ENCODE measurements at places on chromosomes 13 and 19. TPM values are rescaled to one million over a fixed set of nuclear protein-coding genes. Genes with fewer than 3 reads are reported as not detected.

- peaks cover 8% of the 10 kb centered on the region for H3K36me3 ChIP-seq
- H3K27me3 ChIP-seq = no peaks in the 10 kb centered on the region
- peaks cover 12% of the 10 kb centered on the region for H3K4me1 ChIP-seq
- DNase-seq = no peak
- no peak overlapping the region for H3K27ac ChIP-seq
Measured at GRCh38 chr13:98939660-98940191, 38.1 kb downstream of the DOCK9 start.

DNA sequence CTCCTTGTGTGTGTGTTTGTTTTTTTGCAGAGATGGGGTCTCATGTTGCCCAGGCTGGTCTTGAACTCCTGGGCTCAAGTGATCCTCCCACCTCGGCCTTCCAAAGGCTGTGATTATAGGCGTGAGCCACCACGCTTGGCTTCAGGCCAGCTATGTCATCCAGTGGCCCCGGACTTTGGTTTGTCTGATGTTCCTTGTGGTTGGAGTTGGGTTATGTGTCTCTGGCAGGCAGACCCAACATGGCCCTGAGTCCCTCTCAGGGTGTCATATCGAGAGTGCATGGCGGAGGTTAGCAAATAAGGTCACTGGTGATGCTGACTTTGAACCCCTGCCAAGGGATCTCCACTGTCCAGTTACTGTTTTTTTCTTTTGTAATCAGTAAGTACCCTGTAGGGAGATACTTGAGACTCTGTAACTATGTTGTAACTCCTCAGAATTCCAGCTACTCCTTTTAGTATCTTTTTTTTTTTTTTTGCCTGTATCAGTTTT lies 37.3 kb downstream of the SMARCA4 start:
- H3K4me1 ChIP-seq = no peaks in the 10 kb centered on the region
- no peak overlapping the region for H3K27ac ChIP-seq
- peaks cover 27% of the 10 kb centered on the region for H3K36me3 ChIP-seq
- no peak overlapping the region for H3K4me3 ChIP-seq
- H3K27me3 ChIP-seq = no peaks in the 10 kb centered on the region
- DNase-seq = no peak

DNA sequence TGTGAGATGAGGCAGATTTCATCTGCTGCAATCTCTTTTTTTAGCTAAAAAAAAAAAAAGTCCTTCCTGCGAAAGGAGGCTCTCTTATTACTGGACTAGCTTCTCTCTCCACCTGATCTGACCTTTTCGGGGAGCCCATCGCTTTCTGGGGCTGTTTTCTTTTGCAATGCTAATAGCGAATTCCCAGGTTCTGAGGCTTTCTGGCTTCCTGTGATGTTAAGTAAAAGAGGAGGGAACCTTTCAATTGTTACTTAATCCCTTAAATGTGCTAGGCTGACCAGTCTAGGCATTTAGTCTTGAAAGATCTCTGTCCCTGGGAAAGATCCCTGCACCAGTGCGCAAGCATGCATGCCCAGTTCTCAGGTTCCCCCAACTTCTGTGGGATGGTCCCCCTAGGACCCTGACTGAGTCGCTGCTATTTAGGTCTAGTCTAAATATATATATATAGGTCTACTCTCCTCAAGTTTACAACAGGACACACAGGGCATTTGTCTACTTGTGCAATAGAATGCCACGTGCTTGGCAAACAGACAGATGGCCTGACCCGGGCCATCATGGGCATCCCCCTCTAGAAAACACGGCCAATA lies 224.7 kb downstream of the ZNF536 start:
- no peak for DNase-seq
- no peak overlapping the region for H3K27ac ChIP-seq
- H3K4me3 ChIP-seq = no peak overlapping the region
- no peaks in the 10 kb centered on the region for H3K36me3 ChIP-seq
- no peaks in the 10 kb centered on the region for H3K4me1 ChIP-seq
- no peaks in the 10 kb centered on the region for H3K27me3 ChIP-seq

The LIM2 gene
- total RNA-seq = 2.6 TPM

DNA sequence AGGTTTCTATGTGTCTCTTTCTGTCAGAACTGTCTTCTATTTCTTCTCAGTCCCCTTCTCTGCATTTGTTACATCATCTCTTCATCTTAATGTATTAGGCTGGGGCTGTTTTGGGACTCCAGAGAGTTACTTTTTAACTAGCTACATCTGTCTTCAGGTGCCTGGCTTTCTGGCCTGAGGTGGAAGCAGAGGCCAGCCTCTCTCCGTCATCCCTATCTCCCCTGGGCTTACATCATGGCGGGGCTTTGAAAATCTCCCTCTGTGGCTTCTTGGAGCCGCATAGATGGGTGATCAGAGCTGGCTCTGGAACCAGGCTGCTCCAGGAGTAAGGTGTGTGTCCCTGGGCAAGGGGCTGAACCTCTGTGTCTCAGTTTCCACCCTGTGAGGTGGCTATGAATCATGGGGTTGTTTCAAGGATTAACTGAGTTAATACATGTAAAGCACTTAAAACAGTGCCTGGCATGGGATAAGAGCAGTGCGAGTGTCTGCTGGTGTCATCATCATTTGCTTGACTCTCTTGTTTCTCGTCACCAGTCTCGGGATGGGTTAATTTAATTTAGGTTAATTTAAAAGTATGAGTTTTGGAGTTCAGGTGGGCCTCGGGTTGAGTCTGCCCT lies 2.0 kb downstream of the EPN1 start:
- H3K27me3 ChIP-seq = no peaks in the 10 kb centered on the region
- DNase-seq = no peak
- H3K36me3 ChIP-seq = peaks cover 44% of the 10 kb centered on the region
- H3K4me3 ChIP-seq = peak overlapping the region; percentile 96

DNA sequence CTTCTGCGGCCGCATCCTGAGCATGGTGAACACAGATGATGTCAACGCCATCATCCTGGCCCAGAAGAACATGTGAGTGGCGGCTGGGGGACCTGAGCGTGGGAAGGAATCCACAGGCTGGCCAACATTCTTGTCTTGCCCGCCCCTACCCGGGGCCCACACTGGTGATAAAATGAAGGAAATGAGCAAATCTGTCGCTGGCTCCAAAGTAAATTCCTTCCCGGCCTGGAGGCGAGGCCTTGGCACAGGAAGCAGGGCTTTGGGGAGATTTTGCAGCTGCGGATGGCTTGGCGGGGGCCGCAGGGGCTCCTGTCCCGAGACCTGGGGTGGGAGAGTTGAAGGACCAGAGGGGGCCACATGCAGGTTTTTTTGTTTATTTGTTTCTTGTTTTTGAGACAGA lies 4.4 kb downstream of the KXD1 start:
- H3K27me3 ChIP-seq = no peaks in the 10 kb centered on the region
- peaks cover 42% of the 10 kb centered on the region for H3K36me3 ChIP-seq

DNA sequence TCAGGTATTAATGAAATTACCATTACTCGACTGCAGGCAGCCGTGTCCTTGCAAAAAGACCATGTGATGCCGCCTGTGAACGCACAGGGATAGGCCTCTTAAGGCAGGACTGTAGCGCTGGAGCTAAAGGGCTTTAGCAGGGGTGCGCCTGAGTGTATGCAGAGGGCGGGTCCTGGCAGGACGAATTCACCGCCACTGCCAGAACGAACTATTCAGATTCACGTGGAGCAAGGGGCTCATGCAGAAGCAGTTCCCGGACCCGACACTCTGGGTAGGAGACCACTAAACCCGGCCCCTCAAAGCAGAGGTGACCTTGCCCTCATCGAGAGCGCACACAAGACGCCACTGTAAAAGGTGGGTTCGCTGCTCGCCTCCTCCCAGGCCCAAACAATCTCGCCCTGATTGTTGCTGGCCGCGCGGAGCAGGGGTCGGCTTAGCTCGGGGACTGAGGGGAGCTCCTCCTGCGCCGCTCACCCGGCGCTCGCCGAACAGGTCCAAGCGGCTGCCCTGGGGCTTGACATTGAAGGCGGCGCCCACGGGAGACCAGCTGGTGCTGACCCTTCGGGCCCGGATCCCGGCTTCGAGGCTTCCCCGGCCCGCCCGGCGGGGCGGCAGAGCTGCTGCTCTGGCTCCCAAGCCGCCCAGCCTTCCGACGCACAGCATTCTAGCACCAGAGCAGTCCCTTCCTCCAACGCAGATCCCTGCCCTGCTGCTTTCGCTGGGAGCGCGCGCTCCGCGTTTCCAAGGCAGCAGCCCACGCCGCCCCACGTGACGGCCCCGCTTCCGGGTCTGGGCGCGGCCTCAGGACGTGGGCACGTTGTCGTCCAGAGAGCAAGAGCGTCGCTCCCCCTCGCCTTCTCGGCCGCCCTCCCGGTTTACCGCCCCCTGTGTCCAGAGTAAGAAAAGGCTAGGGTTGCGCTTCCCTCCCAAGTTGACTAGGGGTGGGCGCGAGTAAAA lies at the start of gene MIPEP:
Gene MIPEP, minus strand, starts transcription at position 743 of the 957 bp plus-strand sequence. Its CDS starts 80 bp downstream, at position 663.
- peak within 1 kb of the TSS; percentile 70 for H3K27ac ChIP-seq
- H3K4me1 ChIP-seq = peaks cover 22% of the 10 kb centered on the region
- H3K27me3 ChIP-seq = no peaks in the 10 kb centered on the region

The CNN1 gene
- not detected for total RNA-seq

DNA sequence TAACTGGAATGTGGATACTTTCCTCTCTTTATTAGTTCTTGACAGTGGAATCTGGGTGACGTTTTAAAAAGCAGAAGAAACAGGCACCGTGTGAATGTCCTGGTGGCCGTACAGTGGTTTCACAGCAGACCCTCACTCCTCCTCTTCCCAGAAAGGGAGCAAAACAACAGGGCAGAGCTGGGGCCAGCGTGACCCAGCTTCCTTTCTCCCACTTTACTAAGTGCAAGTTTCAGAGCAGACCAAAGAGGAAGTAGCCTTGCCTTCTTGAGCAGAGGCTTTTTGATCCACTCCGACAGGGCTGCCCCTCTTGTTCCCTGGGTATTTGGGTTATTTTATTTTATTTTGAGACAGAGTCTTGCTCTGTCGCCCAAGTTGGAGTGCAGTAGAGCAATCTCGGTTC lies 19.6 kb upstream of the C19orf33 start:
- no peak overlapping the region for H3K4me3 ChIP-seq
- H3K36me3 ChIP-seq = peaks cover 1% of the 10 kb centered on the region
- H3K27ac ChIP-seq = no peak overlapping the region
- H3K27me3 ChIP-seq = no peaks in the 10 kb centered on the region
- peaks cover 17% of the 10 kb centered on the region for H3K4me1 ChIP-seq

GRCh38 chr13:94602467-94602866 lies 810 bp downstream of the GPR180 start:
- H3K4me3 ChIP-seq = peak overlapping the region; percentile 84
- H3K4me1 ChIP-seq = peaks cover 35% of the 10 kb centered on the region
- peak overlapping the region; percentile 68 for H3K27ac ChIP-seq

The SYCN gene
- total RNA-seq = not detected

GRCh38 chr13:76472916-76473315 lies 413.3 kb downstream of the KCTD12 start:
- no peaks in the 10 kb centered on the region for H3K36me3 ChIP-seq
- H3K27ac ChIP-seq = no peak overlapping the region
- DNase-seq = no peak
- no peak overlapping the region for H3K4me3 ChIP-seq

DNA sequence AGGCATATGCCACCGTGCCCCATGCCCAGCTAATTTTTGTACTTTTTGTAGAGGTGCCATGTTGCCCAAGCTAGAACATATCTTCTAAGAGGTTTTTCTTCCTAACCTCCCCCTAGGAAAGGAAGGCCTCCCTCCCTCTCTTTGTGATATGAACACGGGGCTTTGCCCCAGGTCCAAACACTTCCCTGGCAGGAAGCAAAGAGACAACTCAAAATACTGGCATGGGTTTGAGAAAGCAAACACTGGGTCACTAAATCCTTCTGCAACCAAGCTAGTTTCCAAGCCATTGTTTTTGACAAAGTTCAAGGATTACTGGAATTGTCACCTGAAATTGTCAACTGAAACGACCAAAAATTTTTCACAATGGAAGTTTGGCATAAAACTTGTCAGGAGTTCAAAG lies 8.8 kb downstream of the CC2D1A start:
- no peak overlapping the region for H3K27ac ChIP-seq
- peaks cover 18% of the 10 kb centered on the region for H3K36me3 ChIP-seq
- H3K4me1 ChIP-seq = no peaks in the 10 kb centered on the region
- no peaks in the 10 kb centered on the region for H3K27me3 ChIP-seq
- H3K4me3 ChIP-seq = no peak overlapping the region

The ZNF729 gene
- not detected for total RNA-seq

The ZNF284 gene
- total RNA-seq = 1.9 TPM

The FXYD1 gene
- not detected for total RNA-seq

- no peak overlapping the region for H3K4me3 ChIP-seq
- no peaks in the 10 kb centered on the region for H3K36me3 ChIP-seq
- no peaks in the 10 kb centered on the region for H3K27me3 ChIP-seq
- no peaks in the 10 kb centered on the region for H3K4me1 ChIP-seq
Measured at GRCh38 chr13:89310943-89311672, 1639.9 kb downstream of the SLITRK5 start.

The ZNF790 gene
- 9.7 TPM for total RNA-seq

The CYP4F8 gene
- not detected for total RNA-seq

GRCh38 chr19:29517412-29517811 lies 8.4 kb upstream of the VSTM2B start:
- H3K27ac ChIP-seq = no peak overlapping the region
- peaks cover 8% of the 10 kb centered on the region for H3K27me3 ChIP-seq
- H3K36me3 ChIP-seq = no peaks in the 10 kb centered on the region
- no peak overlapping the region for H3K4me3 ChIP-seq

DNA sequence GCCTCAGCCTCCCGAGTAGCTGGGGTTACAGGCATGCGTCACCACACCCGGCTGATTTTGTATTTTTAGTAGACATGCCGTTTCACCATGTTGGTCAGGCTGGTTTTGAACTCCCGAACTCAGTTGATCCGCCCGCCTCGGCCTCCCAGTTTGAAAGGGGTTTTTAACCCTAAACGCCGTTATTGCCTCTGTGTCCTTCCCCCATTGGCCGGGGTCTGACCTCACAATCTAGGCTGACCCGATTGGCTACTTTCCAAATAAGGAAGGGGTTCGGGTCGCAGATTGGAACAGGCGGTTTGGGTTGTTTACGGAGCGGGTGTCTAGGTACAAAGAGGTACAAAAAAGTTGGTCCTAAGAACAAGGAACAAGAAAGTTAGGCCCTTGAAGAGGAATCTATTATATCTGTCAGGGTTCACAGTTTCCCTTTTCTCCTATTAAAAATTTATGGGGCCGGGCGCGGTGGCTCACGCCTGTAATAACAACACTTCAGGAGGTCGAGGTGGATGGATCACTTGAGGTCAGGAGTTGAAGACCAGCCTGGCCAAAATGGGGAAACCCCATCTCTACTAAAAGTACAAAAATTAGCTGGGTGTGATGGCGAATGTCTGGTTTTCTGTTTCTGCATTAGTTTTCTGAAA lies 1.0 kb downstream of the ZNF253 start:
- peak overlapping the region; percentile 98 for H3K4me3 ChIP-seq
- peaks cover 23% of the 10 kb centered on the region for H3K36me3 ChIP-seq
- H3K4me1 ChIP-seq = peaks cover 30% of the 10 kb centered on the region
- peak; percentile 78 for DNase-seq
- peak overlapping the region; percentile 98 for H3K27ac ChIP-seq

The CBARP gene
- 0.49 TPM for total RNA-seq

The PROZ gene
- not detected for total RNA-seq

The COX6B2 gene
- total RNA-seq = not detected

The SLC10A2 gene
- total RNA-seq = not detected

DNA sequence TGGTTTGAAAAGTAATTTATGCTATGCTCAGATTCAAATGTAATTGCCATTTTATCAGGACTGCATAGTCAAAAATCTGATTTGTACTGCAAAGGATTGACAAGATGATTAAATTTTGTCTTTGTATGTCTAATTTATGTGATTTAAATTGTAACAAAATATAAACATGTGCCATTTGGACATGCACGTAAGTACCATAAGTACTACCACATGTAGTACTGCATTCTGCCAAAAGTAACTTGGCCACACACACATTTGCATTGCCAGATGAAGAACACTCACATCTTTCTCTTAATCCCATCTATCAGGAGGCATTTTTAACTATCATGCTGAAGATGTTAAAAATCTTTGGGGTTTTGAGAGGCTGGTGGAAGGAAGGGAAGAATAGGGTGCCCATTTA lies 133.3 kb downstream of the KLF12 start:
- DNase-seq = no peak
- no peaks in the 10 kb centered on the region for H3K27me3 ChIP-seq
- peaks cover 45% of the 10 kb centered on the region for H3K4me1 ChIP-seq
- no peak overlapping the region for H3K27ac ChIP-seq
